ENCODE measurements at places on chromosomes 7 and 10.
A peak's percentile ranks its signal among the peaks of the same experiment; 100 is the strongest.

GRCh38 chr7:26653430-26654399 is 210.7 kb downstream of the SKAP2 start:
- DNase-seq, result no peak

GRCh38 chr7:148772297-148773089 is 73.8 kb downstream of the CUL1 start:
- DNase-seq, result no peak

- DNase-seq, result no peak
Observed at GRCh38 chr7:73707045-73707631, 12.3 kb downstream of the STX1A start.

DNA sequence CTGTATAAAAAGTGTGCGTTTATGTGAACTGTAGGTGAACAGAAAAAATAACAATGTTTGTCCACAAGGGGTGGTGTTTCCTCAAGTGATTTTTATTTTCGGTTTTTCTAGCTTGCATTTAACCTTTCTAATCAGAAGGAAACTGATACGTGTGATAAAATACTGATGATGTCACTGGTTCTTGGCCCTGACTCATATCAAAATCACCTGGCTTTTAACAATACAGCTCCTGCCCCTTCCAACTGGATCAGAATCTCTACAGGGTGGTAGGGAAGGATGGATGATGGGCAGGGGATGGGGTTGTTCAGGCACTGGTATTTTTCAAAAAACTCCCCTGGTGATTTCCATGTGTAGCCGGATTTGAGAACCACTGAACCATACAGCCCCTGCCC is 10.9 kb downstream of the NPFFR1 start:
- peak; percentile 69 for DNase-seq

GRCh38 chr10:47406870-47407691 is 23.0 kb upstream of the ZNF488 start:
- no peak for DNase-seq

DNA sequence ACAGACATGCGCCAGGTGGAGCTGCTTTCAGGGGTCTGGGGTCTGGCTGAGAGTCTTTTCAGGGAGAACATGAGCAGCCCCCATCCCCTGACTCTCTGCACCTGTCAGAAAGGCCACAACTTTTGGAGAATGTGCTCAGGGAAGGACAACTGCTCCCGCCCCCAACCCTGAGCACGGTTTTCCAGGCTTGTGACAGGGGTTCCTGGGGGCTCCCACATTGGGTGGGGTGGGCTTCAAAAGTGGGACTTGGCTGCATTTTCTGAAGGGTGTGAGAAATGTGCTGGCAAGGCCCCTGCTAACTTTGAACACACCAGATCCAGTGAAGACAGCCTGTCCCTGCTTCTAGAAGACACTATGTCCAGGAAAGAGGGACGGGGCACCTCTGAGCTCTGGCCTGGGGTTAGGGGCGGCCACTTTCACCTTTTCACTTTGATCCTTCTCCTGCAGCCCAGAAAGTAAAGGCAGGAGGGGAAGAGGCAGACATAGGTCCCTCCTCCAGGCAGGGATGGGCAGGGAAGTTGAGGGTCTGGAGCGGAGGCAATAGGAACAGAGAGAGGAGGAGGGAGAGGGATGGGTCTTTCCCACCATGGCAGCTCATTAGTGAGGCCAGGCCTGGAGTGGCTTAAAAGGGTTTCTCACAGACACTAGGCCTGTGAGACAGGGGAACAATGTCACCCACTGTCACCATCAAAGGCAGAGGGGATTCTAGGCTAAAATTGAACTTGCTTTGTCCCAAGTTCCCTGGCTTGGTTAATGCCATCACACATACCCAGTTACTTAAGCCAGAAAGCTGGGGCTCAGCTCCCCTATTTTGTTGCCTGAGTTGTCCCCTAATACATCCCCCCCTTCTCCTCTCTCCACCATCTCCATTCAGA is 1.5 kb downstream of the KCP start:
- DNase-seq, result no peak

GRCh38 chr7:4958477-4959301 is at the start of gene MMD2:
Gene MMD2, minus strand, starts transcription at chr7:4959187. Its CDS starts 170 bp downstream, at chr7:4959017.
- DNase-seq, result no peak

DNA sequence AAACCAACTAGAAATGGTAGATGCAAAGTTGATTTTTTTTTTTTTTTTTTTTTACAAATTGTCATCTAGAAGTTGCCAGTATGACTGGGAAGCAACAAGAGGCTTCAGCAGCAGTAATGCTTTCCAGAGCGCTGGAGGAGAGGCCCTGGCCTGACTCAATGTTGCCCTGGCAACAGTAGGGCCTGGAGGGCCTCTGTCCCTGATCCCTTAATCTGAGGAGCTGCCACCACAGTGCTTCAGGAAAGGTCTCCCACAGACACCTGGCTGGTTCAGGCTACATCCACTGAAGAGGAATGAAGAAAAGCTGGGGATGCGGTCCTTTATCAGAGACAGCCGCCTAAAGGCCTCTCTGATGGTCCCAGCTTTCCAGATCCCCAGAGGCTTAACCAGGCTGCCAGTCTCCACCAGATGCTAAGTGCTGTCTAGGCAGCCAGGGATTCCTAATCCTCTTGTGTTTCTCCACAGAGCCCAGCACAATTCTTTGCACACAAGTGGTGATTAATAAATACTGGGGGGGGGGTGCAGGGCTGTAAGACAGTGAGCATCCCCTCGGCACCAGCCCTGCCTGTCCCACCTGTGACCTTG is 33.7 kb downstream of the ZNF777 start:
- no peak for DNase-seq

DNA sequence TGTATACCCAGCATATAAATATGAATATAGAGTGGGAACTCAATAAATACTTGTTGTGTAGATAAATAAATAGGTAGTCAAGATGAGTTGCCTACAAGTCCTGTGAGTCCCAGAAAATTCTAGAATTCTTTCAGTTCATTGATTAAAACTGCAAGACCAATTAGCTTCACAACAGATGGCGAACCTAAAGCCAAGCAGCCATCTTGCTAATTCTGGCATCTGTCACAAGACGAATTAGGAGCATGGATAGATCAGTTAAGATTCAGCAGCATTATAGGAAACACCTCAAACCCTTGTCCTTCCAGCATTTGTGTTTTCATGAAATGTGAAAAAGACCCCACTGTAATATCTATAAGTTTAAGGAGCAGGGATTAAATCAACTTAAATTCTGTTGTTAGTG is 552.7 kb downstream of the MAGI2 start:
- no peak for DNase-seq
